ENCODE measurements at places on chromosomes 5 and 9.

GRCh38 chr9:75146229-75146628, 57.9 kb downstream of the OSTF1 start:
- DNase-seq: no peak

- DNase-seq: no peak
Observed at GRCh38 chr5:7828269-7828668, 22.7 kb downstream of the CFAP90 start.

DNA sequence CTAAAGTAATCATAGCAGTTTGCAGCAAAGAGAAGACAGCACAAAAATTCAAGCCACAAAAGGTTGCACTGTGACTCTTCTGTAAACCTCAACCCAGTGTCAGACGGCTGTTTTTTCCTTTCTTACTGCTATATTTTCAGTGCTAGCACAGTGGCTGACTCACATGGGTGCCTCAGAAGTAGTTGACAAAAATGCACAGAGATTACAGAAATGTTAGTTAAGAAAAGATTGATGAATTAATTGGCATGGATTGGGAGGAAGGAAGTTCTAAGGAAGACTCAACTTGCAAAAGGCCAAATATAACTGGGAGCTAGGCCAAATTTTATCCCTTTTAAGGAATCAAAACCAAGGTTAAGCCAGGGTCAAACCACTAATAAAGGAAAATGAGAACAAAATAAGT, 43.7 kb upstream of the ITGA1 start:
- peak; percentile 6 for DNase-seq

DNA sequence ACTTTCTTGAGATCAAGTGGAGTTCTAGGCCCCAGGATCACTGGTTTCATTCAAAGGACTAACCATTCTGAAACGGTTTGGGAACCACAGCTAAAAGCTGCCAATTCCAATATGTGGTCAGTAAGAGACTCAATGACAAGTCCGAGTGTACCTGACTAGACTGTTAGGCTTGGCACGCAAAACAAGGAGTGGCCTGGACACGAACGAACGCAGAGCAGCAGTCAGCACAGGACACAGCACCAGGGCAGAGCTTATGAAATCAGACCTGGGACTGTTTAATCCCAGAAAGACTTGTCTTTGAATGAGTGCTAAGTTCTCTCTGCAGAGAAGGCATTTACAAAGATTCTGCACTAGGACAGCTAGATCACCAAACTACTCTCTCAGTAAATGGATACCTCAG, 213.8 kb downstream of the GAPVD1 start:
- no peak for DNase-seq

DNA sequence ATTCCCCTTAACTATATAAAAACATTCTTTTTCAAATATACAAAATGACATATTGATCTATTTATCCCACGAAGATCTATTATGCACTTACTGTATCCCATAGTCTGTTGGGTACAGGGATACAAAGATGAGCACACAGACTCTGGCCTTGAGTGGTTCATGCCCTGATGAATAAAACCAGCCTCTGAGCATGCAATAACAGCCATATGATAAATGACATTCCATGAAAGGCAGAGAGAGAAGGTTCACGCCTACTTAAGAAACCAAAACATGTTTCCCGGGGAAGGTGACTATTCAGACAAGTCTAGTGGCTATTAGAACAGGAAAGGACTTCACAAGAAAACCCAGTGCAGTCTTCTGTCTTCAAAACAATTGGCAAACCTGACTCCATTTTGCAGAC, 406.2 kb upstream of the BRINP1 start:
- DNase-seq: no peak

DNA sequence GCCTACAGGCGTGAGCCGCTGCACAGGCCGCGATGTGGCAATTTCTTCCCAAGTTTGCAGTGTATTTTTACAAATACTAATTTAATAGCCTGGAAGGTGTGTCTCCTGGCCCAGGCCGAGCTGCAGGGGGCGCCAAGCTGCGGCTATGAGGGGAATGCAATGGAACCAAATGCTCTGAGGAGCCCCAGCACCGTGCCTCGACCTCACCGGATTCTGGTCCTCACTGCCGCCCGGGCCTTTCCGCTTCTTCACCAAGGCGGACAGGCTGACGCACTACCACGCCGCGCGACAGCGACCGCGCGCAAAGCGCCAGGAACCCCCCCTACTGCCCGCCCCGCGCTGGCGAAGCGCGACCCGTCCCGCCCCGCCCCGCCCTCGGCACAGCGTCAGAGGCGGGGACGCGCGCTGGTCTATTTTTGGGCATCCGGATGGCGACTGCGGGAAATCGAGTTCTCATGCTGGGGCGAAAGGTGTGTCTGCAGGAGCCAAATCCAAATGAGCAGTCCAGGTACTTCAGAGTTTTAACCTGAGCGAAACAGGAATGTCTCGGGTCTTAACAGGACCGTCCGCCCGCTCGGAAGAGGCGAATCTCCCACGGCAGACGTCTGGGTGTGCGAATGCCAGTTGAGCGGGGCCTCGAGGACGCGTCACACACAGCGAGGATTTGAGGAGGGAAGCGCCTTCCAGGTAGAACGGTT, 31.7 kb upstream of the PRXL2C start:
- peak; percentile 72 for DNase-seq

DNA sequence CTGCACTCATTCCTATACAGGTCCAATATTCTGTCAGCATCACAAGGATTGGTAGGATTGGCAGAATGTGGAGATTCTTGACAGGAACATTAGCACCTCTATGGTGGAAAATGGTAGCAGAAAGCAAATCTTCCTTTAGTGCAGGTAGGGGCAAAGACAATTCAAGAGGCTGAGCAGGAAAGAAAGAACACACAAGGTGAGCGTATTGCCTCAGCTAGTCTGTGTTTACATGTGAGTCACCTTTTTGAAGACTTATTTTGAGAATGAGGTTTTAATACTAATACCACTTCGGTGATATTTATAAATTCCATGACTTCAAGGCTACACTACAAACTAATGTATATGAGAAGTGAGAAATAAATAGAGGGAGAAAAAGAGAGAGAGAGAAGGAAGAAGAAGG, 717.0 kb downstream of the BRINP1 start:
- no peak for DNase-seq

- DNase-seq: no peak
Observed at GRCh38 chr5:25029004-25029403, 384.2 kb upstream of the CDH10 start.

GRCh38 chr5:180645274-180646204, 3.9 kb downstream of the FLT4 start:
- DNase-seq: no peak

- DNase-seq: no peak
Observed at GRCh38 chr5:6950860-6951259, 237.6 kb downstream of the TENT4A start.

- DNase-seq: no peak
Observed at GRCh38 chr5:35963381-35963843, 25.0 kb upstream of the CAPSL start.

GRCh38 chr5:170252720-170253350, 20.1 kb downstream of the C5orf58 start:
- DNase-seq: no peak

DNA sequence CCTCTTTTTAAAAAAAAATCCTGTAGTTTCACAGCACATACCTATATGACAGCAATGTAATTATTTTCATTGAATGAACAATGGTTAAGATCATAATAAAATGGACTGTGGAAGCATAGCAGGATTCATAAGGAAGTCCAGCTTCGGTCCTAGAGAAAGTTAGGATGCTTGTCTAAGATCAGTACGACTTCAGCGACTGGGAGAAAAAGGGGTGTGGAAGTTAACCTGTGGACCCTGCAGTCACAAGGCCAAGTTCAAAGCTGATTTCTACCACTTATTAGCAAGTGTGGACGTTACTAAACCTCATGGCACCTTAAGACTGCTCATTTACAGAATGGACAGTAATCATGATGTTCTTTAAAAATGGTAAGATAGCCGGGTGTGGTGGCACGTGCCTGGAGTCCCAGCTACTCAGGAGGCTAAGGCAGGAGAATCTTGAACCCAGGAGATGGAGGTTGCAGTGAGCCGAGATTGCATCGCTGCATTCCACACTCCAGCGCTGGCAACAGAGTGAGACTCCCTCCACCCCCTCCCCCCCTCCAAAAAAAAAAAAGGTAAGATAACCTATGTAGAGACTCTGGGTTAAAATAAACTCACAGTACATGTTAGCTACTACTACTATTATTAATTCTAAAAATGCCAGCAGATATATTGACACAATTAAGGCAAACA, 71.6 kb upstream of the PCA3 start:
- DNase-seq: no peak

DNA sequence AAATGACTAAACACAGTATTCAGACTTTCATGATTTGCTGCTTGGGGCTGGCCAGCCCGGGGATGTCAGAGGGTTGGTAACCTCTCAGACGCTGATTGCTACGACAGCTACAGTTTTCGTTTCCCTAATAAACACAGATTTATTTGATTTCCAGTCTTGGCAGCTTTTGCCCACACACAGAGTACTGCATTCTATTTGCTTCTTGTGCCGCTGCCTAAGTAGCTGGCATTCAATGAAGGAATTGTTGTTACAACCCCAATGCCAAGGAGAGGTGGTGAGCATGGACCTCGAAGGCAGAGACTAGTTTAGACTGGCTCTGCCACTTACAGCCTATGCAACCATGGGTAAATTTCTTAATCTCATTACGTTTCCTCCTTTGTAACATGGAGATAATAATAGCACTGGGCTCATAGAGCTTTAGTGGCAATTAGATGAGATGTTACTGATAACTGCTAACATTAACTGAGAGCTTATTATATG, 247.1 kb upstream of the PANK3 start:
- DNase-seq: no peak

DNA sequence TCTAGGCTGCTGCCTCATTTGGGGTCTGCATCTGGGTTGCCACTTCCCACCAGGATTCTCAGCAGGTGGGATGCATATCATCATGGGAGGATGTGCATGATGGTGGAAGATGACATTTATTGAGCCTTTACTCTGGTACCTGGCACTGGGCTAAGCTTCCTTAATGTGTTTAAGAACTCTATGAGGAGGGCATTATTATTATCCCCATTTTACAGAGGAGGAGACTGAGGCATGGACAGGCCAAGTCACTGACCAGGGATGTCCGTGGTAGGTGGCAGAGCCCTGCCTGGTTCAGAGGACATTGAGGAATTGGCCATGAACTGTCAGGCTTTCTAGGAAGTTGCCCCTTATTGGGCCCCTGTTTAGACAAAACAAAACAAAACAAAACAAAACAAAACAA, 31.1 kb upstream of the TIFAB start:
- no peak for DNase-seq

GRCh38 chr9:123322273-123323195, 33.5 kb upstream of the CRB2 start:
- DNase-seq: peak; percentile 36

DNA sequence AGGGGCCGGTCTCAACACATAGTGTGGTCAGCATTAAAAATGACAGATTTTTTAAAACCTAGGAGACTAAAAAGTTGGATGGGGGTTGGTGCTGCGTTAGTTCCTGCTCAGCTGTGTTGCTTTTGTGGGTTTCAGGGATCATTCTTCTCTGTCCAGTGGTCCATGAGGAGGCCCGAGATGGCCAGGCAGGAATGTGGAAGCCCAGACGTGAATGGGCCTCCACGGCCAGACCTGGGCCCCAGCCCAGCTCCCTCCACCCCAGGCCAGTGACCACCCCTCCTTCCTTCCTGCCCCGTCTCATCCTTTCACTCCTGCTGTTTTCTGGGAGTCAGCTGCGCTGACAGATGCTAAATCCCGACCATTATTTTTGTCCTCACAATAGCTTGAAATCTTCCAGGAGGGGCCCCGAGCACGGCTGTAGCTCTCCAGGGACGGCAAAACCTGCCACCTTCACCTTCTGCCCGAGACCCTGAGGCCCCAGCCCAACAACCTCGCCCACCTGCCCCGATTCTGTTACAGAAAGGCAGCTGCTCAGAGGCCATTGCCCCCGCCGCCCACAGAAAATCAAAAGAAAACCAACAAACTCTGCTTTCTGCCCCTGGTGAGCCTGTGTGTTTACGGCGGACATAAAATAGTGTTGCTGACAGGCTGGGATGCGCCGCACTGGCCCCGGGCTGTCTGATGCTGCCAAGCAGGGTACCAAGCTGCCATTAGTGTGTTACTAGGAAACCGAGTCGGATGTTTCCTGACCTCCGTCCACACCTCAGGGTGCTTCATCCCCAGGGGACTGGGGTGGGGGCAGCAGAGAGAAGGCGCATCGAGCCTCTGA, 83.7 kb upstream of the SARDH start:
- DNase-seq: no peak

- no peak for DNase-seq
Observed at GRCh38 chr9:109401169-109401989, 80.5 kb upstream of the EPB41L4B start.

GRCh38 chr9:124939944-124940343, 939 bp downstream of the GOLGA1 start:
- DNase-seq: no peak

GRCh38 chr9:133269537-133270362, 5.3 kb downstream of the ABO start:
- no peak for DNase-seq

- no peak for DNase-seq
Observed at GRCh38 chr5:179533907-179534306, 16.4 kb upstream of the RUFY1 start.

Data from activated T-helper 1 cell treated with anti-CD3 and anti-CD28 coated beads, Interleukin-2, amount 50 U/mL, for 16 hours (primary cell).